Fibroblast of gingiva (primary cell): ENCODE measurements at places on chromosomes 3 and 15.

DNA sequence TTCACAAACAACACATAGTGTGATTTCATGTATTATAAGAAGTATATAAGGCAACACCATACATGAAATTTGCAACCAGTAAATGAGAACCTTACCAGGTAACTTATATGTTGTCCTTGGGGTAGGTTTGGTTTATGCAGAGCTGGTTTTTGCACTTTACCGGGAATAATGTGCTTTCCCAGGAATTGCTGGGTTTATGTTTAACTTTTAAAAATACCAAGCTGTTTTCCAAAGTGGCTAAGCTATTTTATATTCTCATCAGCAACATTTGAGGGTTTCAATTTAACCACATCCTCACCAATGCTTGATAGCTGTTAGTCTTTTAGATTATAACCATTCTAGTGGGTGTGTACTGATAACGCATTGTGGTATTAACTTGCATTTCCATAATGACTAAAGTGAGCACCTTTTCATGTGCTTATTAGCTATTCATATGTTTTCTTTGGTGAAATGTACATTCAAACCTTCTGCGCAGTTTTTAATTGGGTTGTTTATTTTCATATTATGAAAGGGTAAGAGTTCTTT is 71.6 kb downstream of the KY start:
- no peak for DNase-seq

GRCh38 chr3:43024181-43024885 is 45.2 kb downstream of the GASK1A start:
- no peak for DNase-seq

DNA sequence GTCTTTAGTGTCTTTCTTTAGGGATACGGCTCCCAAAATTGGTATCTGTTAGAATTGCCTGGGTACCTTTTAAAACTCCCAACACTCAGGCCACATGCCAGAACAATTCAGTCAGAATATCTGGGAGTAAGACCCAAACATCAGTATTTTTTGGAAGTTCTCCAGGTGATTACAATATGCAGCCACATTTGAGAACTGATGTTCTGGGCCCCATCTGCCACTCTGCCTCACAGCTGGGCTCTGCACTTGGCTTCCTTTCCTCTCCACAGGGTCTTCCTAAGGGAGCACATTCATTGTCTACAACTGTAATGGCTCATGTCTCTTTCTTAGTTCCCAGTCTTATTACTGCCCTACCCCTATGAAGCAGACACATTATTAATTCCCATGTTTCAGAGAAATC is 394.5 kb downstream of the MFSD1 start:
- no peak for DNase-seq

GRCh38 chr15:74787251-74788041 is 5.6 kb downstream of the CSK start:
- DNase-seq, result peak; percentile 42

- no peak for DNase-seq
Observed at GRCh38 chr3:144556392-144556791, 584.8 kb downstream of the DIPK2A start.

DNA sequence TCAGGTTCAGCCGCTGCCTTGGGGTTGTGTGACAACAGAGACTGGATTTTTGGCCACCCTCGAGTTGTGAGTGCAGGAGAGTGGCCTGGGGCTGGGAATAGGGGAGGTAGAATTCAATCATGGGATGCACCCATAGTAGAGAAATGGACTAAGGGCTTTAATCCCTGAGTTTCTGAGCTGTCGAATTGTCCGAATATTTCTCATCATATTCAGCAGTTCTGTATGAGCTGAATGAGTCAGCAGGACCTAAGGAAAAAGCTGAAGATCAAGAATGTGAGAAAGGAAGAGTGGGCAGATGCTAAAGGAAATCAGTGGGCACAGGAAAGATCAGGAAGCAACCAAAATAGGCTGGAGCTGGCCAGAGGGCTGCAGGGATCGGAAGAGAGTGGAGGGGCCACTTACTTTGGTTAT is 44.4 kb upstream of the SACM1L start:
- DNase-seq, result peak; percentile 73

GRCh38 chr3:106326941-106327695 is 458.3 kb upstream of the CBLB start:
- DNase-seq, result no peak

GRCh38 chr3:55085231-55085630 is 157.4 kb upstream of the LRTM1 start:
- no peak for DNase-seq

DNA sequence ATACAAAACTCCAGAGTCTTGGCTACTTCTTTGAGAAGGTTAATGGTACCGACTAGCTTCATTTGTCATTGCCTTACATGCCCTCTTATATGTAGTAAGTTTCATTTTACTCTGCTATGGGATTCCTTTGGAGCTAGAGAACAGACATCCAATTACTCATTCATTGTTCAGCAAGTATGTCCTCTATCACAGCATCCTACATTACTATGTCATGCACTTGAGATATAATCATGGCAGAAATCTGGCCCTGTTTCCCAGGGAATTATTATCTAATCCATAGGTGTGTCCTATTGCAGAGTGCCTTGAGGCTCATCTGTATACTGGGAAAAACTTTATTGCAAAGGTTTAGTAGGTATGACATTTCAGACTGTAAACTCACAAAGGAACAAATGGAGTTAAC is 333.1 kb upstream of the NECTIN3 start:
- DNase-seq, result no peak

GRCh38 chr3:59374818-59375211 is 325.0 kb upstream of the CFAP20DC start:
- no peak for DNase-seq
